Stimulated activated CD4-positive, alpha-beta T cell treated with anti-CD3 and anti-CD28 coated beads, Interleukin-1b, Interleukin-23, amount 100 ng/mL, for 1 hour (primary cell): ENCODE measurements at places on chromosomes 3 and 15.

GRCh38 chr3:108820586-108820985, 2.0 kb upstream of the TRAT1 start:
- no peak for DNase-seq

DNA sequence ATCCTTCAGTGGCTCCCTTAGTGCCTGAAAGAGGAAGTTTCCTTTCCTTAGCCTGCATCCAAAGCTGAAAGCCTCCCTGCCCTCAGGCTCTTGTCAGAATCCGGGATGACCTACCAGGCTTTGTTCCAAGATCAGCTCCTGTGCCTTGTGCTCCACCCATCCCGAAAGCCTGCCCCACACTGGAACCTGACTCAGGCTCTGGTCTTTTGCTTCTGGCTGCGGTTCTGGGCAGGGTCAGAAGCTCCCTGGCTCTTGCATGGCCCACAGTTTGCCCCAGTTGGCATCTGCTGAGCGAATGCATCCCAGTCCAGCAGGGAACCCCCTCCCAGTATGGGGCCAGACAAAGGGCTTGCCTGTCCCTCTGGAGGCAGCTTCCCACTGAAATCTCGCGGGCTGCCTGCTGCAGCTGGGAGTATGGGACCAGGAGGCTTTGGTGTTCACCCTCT, 25.9 kb upstream of the KIF23 start:
- no peak for DNase-seq

DNA sequence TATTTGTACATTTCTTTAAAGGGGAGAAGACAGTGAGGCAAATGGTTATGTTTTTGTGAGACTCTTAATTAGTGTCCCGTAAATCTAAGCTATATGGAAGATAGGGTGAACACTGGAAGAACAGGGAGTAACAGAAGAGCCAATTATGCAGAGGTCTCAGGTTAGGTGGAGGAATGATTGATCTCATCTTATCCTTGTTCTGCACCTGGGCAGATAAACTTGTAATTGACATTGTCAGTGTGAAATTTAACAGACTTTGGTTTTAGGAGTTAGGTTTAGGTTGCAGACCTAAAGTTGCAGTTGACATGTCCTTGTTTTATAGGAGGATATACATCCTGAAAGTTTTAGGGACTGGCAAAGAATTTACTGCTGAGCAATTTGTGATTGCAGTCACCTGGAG, 3.1 kb upstream of the TWF2 start:
- no peak for DNase-seq

- no peak for DNase-seq
Observed at GRCh38 chr3:34261001-34261385, 462.6 kb downstream of the PDCD6IP start.

DNA sequence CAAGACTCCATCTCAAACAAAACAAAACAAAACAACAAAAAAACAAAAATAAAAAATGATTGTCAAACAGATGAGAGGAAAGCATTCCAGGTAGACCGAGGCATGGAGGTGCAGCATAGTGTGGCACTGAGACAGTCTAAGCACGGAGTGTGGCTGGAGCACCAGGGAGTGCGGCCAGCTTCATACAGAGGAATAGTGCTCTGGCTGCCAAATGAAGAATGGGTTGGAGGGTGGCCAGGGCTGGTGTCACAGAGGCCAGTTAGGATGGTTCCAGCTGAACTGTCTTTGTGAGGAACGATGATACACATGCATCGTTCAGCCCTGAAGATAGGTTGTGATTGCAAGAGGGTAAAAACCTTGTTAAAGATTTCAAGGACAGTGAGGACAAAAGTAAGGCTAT, 28.3 kb downstream of the MITF start:
- DNase-seq = no peak

- DNase-seq = no peak
Observed at GRCh38 chr3:123793425-123793824, 90.7 kb downstream of the MYLK start.

DNA sequence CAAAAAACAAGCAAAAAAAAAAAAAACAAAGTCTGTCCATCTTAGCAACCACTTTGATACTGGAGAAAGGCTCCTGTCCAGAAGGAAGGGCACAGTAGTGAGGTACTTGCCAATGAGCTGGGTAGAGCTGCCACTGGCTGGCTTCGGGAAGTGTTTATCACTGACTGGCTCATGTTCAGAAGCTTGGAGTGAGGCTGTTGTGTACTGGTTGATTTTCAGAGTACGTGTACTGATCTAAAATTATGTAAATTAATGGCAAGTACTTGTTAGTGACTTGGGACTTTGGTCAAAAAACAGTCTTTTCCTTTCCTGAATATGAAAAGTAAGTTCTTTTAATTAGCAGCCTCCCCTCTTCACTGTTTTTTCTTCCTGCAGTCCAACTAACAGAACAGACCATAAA, 979 bp upstream of the ZNF621 start:
- no peak for DNase-seq

- no peak for DNase-seq
Observed at GRCh38 chr15:80699981-80700380, 4.9 kb downstream of the ABHD17C start.

GRCh38 chr15:29913528-29914135, 91.4 kb upstream of the TJP1 start:
- no peak for DNase-seq

GRCh38 chr3:174618368-174619080, 240.6 kb upstream of the NAALADL2 start:
- DNase-seq = no peak

- no peak for DNase-seq
Observed at GRCh38 chr3:45188719-45189659, 37.1 kb downstream of the TMEM158 start.
